Activated CD4-positive, alpha-beta T cell treated with anti-CD3 and anti-CD28 coated beads for 24 hours (primary cell): ENCODE measurements at places on chromosomes 3 and 15.

- no peak for DNase-seq
Measured at GRCh38 chr3:10074666-10075065, 33.4 kb downstream of the FANCD2OS start.

DNA sequence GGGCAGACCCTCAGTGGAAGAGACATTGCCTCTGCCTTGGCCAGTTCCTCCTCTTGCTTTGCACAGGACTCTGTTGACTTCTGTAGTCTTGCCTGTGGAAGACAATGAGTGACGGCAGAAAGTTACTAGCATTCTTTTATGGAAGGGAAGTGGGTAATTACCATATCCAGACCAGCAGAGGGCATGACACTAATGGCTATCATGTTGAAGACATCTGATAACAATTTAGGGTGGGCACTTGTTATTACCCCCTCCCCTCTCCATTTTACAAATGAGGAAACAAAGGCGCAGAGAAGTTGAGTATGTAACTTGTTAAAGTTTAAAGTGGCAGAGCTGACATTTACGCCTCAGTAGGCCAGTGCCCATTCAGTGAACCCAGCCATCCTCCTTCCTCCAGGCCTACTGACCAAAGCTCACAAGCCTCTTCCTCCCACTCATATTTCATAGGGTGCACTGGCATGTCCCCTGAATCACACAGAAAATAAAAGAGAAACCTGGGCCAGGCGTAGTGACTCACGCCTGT lies 48.2 kb upstream of the FMN1 start:
- DNase-seq, result no peak

DNA sequence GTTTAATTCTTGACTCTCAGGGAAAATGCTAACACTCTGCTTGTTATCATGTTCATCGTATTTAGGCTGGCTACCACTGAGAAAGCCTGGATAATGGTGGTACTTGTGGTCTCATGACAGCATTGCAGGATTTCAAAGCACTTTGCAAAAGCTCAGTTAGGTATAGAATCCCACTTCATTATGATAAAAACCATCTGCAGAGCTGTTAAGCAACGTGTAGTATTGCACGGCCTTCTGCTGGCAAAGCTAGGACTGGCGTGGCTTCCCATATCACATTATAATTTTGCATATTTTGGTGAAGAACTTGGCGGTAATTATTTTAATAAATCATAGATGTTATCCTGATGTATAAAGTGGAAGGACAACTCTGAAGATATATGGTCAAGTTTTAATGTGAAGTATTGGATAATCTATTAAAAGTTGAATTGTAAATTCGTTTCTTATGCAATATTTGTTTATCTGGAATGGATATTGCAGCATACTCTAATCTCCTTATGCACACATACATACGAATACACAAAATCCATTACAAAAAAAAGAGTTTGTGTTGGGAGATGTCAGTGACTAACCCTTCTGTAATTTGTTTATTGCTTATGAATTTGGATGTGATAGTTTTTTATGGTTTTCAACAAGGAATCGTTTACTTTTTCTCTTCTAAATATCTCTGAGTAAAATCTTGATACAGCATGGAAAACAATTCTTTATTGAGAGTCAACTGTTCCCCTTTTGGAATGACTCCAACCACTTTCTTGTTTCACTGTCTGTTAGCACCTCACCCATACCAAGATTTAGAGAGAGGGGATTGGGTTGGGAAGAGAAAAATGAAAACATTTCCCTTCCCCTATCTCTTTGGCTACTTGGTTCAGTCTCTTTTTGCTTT lies 9.2 kb downstream of the RAB8B start:
- no peak for DNase-seq

- no peak for DNase-seq
Measured at GRCh38 chr3:38361496-38361895, 14.9 kb downstream of the XYLB start.

- no peak for DNase-seq
Measured at GRCh38 chr3:168395551-168395950, 299.8 kb upstream of the GOLIM4 start.

DNA sequence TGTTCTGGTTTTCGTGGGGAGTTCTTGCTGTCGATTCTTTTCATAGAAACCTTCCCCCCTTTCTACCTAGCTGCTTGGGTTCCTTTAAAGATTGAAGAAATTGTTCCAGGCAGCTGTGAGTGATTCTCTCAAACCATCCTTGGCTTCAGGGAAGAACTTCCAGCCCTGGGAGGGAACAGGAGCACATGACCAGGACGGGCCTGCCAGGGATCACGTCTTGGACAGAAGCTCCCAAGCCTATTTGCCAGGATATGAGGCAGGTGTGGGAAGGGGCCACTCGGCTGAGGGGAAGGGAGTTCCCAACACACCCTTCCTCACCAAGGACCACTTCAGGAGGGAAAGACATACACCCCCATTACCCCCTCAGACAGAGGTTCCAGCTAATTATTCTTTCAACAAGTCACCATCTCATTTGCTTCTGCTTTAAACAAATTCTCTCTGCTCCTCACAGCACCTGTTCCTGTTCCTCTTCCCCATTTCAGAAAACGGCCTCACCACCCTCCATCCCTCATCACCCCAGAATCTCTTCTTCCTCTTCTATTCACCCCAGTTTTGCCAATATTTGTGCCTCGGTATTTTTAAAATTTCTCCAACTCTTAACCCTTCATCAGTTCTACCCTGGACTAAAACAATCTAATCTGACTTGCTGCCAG lies 62.5 kb downstream of the WHAMM start:
- no peak for DNase-seq

- DNase-seq, result peak; percentile 5
Measured at GRCh38 chr3:18295171-18295920, 129.8 kb downstream of the SATB1 start.

DNA sequence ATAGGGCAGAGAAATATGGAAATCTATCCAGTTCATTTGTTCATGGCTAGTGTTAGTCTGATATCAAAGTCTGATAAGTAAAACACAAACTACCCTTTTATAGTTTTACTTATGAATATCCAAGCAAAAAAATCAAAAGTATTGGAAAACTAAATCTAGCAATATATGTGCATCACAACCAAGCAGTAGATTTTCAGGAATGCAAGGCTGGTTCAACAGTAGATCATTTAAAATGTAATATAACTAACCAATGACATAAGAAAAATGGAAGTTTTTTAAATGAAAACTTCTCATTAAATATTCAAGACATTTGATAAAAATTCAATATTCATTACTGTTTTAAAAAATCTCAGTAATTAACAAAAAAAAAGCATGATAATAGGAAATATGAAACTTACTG lies 12.8 kb upstream of the AQP9 start:
- no peak for DNase-seq

DNA sequence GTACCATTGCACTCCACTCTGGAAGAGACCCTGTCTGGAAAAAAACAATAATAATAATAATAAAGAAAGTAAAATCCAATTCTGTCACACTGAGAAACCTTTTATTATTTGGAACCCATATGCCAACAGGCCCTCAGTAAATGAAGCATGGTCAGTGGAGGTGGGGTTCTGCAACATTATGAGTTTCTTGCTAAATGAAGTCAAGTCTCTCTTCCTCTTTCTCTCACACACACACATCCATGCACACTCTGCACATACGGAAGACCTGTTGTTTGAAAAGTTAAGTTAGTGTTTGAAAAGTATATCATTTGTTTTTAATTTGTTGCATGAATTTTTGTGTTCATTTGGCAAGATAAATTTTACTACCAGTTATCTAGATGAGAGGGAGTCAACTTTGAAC lies 27.8 kb downstream of the GAP43 start:
- no peak for DNase-seq

GRCh38 chr3:151567477-151567876 lies 106.6 kb upstream of the IGSF10 start:
- no peak for DNase-seq

- DNase-seq, result no peak
Measured at GRCh38 chr3:140007911-140008869, 73.2 kb downstream of the CLSTN2 start.

DNA sequence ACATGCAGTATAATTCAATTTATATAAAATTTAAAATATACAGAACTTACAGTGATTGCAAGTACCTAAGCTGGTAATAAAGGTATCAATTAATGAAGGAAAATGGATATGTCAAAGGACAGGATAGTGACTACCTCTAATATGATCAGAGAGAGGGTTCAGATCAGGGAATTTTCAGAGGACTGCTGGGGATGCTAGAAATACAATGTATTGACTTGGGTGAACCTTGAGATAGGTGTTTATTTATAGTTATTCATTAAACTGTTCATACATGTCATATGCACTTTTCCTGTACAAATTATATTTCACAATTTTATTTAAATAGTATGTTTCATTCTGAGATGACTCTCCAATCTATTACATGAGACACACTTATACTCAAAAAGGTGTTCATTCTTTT lies 554.1 kb downstream of the FHIT start:
- DNase-seq, result no peak
